ENCODE measurements at places on chromosomes 12 and 14.

GRCh38 chr14:89805501-89805900 is 149.0 kb downstream of the EFCAB11 start:
- DNase-seq, result no peak

GRCh38 chr12:5318874-5319273 is 113.0 kb upstream of the NTF3 start:
- DNase-seq, result no peak

GRCh38 chr12:118052324-118053070 is 8.5 kb downstream of the WSB2 start:
- DNase-seq, result no peak

DNA sequence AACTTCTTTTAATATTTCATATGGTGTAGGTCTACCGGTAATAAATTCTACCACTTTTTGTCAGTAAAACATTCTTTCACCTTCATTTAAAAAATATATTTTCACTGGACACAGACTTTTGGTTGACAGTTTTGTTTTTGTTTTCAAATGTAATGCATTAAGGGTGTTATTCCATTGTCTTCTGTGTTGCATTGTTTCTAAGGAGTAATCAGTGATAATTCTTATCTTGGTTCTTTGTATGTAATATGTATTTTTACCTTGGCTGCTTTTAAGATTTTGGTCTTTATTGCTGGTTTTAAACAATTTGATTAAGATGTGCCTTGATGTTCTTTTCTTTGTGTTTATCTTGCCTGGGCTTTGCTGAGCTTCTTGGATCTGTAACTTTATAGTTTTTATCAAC is 4.1 kb downstream of the MAP1LC3B2 start:
- DNase-seq, result no peak

DNA sequence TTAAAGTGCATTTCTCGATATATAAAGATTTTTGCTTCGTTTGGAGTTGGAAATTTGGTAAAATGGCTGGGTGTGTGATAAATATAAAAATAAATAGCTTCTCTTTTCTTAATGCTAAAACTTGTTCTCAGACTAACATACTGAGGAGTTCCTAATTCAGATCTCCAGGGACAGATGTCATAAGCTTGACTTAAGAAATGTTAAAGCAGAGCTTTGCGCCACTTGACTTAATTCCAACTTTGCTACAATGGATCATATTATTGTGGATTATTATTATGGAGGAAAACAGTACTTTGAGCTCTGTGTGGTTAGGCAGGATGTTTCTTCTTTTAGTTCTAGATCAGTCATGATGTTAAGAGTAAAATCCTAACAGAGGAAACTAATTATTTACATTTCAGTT is 33.8 kb downstream of the GNG2 start:
- no peak for DNase-seq

GRCh38 chr14:106622200-106622745 is 1095.9 kb downstream of the TMEM121 start:
- DNase-seq, result no peak

- no peak for DNase-seq
Measured at GRCh38 chr12:6373022-6373787, 2.2 kb downstream of the SCNN1A start.

All from stimulated activated CD8-positive, alpha-beta memory T cell treated with anti-CD3 and anti-CD28 coated beads, Interleukin-7, amount 100 ng/mL, for 1 hour (primary cell).